Smooth muscle cell of trachea (primary cell): ENCODE measurements at places on chromosomes 16 and 17. TPM values are rescaled to one million over a fixed set of nuclear protein-coding genes. Genes with fewer than 3 reads are reported as not detected.

FSCN2 gene
- 2.0 and 4.6 TPM in 2 replicates for total RNA-seq

GAS7 gene
- 8.3 and 8.4 TPM in 2 replicates for total RNA-seq

NPIPA8 gene
- total RNA-seq: not detected in 2 replicates

PPL gene
- total RNA-seq: 51.5 and 105 TPM in 2 replicates

OSBPL7 gene
- total RNA-seq: 7.6 and 13.2 TPM in 2 replicates
